ENCODE measurements at places on chromosomes 4 and X.

DNA sequence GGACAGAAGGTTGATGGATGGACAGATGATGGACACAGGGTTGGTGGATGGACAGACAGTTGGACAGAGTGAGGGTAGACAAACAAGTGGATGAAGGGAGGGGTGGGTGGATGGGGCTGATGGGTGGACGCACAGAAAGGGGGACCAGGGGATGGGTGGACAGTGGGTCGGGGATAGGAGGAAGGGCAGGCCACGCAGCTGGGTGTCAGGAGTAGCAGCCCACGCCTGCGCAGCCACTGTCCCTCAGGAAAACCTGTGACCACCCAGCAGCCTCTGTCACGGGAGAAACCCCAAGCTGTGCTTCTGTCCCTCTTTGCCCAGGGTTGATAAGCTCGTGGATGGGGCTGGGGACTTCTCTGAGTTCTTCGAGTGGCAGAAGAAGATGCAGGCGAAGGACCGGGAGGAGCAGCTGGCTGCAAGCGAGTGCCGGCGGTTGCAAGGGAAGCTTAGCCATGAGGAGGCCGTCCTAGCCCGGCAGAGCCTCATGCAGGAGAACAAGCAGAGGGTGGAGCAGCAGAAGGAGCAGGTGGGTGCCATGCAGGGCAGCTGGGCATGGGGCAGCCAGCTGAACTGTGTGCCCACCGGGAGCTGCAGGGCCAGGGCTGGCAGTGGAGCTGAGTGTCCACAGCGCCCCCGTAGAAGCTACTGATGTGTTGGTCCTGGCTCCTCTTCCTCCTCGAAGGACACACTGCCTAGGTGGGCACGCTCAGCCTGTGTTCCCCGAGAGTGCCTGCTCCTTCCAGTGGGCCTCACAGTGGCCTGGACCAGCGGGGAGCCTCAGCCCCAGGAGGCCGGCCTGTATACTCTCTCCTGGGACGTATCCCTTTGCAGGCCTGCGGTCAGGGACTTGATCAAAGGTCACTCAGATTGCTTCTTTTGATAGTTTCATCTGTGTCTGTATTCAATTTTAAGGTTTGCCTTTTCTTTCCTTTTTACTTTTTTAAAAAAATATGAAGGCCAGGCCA is 16.8 kb upstream of the RNF4 start:
- DNase-seq = no peak

DNA sequence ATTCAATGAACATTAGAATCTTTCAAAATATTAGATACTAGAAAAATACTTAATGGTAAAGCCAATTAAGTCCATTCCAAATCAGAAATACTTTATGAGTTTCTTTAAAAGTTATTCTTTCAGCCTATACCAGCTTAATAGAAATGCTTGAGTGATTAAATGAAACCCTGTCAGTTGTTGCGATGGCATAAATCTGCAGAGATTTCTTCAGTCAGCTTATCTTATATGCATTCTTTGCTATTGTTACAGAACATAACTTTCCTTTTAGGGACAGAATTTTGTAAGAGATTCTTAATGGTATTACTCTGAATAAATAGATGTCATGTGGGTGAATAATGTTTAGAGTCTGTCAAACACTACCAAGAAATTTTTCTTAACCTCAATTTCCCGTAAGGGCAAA is 325.0 kb upstream of the HAND2 start:
- no peak for DNase-seq

DNA sequence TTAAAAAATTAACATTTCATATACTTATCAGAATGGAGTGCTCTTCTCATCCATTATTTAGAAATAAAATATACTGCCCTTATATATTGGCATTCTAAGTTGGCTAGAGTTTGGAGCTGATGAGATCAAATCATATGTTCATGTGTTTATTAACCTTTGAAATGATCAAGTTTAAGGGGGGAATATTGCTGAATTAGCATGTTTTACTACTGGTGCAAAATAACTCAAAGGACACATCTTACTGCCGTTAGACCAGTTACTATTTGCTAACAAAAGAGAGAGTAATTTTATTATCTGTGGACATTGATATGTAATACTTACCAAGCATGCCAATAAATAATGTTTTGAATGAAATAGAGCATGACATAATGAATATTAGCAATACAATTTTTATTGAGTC is 901.0 kb downstream of the CCSER1 start:
- DNase-seq = no peak

DNA sequence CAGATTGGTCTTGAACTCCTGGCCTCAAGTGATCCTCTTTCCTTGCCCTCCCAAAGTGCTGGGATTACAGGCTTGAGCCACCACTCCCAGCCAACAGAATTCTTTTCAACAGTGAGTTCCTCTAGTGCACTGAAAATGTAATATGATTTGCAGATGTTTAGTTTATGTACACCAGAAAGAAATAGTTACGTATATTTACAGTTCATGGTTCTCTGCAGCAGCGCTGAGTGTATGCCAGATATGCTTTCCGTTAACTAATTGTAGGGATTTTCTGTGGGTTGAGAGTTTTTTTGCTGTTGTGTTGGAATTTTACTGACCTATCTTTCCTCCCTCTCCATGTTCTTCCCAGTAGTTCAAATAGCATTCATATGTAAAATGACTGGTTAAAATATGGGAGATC is 44.0 kb downstream of the GAB1 start:
- DNase-seq = no peak

- no peak for DNase-seq
Measured at GRCh38 chrX:43176686-43177085, 398.7 kb upstream of the PPP1R2C start.

DNA sequence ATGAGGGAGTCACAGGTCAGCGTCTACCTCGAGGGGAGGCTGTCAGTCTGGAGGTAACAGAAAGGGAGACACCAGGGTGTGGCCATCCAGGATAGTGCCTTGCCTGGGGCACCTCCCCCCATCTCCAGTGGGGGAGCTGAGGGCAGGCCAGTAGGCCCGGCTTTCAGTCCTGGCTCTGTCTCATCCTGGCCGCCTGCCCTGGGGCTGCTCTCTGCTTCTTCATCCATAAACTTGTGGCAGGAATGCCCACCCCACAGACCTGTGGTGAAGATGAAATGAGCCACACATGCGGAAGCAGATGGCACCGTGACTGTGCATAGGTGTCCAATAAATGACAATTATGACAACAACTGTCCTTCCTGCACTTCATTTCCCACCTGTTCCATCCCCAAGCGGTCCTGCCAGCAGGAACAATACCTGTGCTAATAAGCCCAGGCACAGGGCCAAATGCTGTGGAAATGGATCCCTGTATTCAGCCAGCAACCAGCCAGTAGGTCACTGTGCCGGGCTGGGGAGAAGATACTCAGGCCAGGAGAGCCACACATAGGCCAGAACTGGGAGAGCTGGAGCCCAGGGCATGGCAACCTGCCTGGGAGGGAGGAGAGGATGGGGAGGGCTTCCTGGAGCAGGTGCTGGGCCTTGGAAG is 30.2 kb downstream of the TRO start:
- DNase-seq = no peak

- DNase-seq = no peak
Measured at GRCh38 chr4:98394134-98394533, 132.9 kb downstream of the RAP1GDS1 start.

DNA sequence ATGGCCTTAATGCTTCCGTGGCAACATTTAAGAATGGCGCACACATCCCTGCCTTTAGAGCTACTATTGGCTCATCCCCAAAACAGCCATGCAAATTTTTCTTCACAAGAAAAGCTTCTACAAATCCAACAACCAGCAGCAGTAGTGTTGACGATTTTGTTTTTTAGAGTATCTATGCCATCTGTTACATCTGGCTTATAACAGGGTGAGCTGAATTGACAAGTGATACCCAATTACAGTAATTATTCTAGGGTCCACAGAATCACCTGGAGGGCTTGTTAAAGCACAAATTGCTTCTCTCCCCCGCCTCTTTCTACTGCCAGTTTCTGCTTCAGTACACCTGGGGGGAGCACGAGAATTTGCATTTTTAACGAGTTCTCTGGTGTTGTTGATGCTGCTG is 34.1 kb downstream of the DCHS2 start:
- DNase-seq = no peak

DNA sequence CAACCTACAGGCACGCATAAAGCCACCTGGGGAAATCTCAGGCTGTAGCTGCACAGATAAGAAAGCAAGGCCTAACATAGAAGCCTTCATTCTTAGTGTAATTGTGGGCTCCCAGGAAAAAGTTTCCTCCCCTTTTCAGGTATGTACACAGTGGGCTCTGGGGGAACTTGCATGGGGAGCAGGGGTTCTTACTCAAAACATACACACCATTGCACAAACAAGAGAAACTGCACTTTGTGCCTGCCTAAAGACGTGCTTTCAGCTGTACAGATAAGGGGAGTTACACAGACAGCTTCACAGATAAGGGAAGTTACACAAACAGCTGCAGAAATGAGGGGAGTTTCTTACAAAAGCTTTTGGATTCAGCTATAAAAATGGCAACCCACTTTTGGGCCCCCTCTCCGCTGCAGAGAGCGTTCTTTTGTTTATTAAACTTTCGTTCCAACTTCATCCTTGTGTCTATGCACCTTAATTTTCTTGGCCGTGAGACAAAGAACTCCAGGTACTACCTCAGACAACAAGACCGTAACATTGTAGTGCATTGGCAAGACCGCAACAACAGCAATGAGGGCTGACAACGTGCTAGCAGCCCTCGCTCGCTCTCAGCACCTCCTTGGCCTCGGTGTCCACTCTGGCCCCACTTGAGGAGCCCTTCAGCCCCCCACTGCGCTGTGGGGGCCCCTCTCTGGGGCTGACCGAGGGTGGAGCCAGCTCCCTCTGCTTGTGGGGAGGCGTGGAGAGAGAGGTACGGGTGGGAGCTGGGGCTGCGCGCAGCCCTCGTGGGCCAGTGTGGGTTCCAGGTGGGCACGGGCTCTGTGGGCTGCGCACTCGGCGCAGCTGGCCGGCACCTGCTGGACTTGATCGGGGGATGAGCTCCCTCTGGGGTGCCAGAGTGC is 317.5 kb downstream of the RAPGEF2 start:
- no peak for DNase-seq

DNA sequence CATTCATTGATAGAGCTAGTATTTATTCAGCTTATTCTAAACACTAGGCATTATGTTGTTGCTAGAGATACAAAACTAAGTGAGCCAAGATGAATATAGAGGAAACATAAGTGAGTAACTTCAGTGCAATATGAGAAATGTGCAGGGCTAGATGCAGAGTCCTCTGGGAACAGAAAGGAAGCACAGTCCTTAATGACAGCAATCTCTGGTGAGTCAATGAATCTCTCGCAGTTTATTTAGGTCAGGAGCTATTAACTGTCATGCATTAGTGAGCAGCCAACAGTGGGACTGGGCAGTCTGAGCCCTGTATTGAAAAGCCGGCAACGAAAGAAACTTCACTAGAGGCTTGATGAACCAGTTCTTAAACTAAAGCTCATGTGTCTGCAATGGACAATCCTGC is 598.1 kb upstream of the MAGEB2 start:
- DNase-seq = no peak

DNA sequence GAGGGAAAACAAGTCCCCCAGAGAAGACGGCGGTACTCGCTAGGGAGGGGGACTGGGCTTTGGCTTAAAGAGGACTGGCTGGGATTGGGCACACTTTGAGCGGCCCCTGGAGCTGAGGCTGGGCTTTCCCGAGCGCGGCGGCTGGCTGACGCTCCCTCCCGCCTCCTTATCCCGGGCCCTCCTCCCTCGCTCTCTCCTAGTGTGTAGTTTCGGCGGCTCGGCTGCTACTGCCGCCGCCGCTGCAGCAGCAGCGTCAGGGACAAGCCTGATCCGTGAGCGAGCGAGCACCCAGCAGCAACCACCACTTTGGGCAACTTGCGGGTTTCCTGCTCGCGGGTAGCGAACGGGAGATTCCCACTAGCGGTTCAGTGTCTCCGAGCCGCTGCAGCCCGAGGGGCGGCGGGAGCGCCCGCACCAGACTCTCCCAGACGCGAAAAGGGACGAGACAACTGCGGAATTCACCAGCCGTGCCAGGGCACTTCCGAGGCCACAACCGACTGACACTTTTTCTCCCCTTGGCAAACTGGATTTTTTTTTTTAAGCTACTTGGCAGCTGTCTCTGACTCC is 632 bp upstream of the PCDH7 start:
- DNase-seq = peak; percentile 50

- no peak for DNase-seq
Measured at GRCh38 chr4:120658772-120659171, 263.8 kb downstream of the PRDM5 start.

DNA sequence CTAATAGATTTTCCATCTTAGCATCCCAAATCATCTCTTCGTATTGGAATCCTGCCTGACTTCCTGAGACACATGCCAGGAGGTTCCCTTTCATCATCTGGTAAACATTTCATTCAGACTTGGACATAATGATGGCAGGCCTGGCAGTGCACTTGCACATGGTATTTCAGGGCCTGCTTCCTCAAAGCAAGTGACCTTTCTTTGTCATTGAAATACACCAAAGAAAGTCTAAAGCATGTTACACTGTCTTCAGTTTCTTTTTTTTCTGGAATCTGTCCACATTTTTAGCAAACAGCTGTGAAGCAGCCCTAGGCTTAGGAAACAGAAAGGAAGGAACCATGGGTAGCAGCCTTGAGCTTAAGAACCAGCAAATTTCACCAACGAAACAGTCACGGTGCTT is 205.9 kb upstream of the VCX start:
- no peak for DNase-seq

DNA sequence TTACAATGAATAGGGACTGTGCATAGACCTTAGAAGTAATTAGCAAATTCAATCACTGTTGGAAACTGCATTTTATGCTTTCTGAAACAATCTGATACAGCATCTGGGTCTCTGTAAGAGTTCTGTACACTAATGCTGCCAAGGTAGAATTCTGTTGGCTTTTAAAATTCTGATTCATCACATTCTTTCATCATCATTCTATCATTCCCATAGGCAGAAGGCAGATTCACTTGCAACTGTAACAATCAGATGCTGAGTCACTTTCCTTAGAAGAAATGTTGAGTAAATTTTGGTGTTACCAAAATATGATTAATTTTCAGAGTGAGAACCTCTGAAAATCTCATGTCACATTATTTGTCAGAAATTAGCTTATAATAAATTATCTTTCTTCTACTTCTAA is 267.2 kb downstream of the MAPK10 start:
- DNase-seq = no peak

DNA sequence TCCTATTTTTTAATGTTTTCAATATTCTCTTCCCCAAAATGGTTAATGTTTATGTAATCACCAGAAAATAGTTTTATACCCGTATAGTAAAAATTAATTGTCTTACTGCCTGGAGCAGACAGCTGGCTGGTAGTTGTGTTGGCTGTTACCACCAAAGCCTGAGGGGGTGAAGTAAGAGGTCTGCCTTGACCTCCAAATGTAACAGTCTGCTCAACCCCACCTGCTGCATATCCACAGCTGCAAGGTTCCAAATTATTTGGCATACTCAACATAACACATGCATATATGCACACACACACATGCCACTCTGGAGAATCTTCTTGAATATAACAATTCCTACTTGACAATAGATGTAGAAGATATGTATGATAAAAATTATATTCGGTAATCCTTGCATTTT is 624.3 kb downstream of the ADGRL3 start:
- no peak for DNase-seq

DNA sequence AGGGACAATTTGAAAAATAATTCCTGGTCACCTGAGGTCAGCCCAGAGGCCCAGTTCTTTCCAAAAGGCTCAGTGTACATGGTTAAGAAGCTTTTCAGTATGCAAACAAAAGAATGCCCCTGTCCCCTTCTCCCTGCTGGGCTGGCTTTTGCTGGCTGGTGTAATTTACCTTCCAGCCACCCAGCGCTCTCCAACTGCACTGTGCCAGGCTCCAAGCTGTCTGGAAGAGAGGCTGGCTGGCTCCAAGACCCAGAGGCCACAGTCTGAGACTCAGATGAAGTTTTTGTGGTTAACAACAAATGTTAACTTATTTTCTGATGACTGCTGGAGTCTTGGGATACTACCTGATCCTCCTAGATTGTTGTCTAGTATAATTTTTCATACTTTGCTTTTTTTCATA is 11.9 kb upstream of the KIT start:
- DNase-seq = no peak

- DNase-seq = no peak
Measured at GRCh38 chrX:2397229-2398063, 103.3 kb downstream of the DHRSX start.

Measured in left renal pelvis (tissue), 4 donors.